ENCODE measurements at places on chromosomes 6 and 20. TPM values are rescaled to one million over a fixed set of nuclear protein-coding genes. Genes with fewer than 3 reads are reported as not detected.

Gene CRISP3
- polyA plus RNA-seq: 0.55 TPM

- DNase-seq: no peak
These were observed 315.4 kb upstream of the CDYL start for GRCh38 chr6:4460586-4461475.

DNA sequence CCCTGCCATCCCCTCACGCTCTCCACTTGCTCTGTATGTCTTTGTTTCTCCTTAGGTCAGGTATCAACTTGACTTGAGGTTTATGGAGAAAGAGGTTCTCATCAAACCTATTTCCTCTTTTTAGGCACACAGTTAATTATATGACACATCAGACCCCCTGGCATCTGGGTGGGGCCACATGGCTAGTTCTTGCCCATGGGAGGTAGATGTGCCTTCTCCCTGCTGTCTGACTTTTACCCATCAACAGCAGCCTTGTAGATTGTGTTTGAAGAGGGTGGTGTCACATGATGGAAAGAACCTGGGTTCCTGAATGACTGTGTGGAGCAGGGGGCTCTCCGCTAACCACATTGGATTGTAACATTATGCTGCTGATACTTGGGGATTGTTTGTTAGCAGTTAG lies 7.2 kb upstream of the UQCC2 start:
- DNase-seq: no peak

DNA sequence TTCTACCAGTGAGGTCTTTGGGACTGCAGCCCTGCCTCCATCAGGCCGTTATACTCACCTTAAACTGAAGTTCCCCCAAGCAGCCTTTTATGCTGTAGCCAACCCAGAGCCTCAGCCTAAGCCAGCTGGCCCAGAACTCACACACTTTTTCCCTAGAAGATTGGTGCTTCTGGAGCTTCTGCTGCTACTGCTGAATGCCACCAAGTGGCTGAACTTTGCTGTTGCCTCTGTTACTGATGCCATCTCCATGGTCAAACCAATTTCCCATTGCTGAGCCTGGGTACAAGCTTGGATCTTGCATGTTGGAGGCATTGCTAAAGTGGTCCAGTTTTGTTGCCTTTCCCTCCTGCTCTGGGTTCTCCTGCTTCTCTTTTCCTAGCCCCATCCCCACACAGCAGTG lies 15.0 kb upstream of the TBX18 start:
- no peak for DNase-seq

DNA sequence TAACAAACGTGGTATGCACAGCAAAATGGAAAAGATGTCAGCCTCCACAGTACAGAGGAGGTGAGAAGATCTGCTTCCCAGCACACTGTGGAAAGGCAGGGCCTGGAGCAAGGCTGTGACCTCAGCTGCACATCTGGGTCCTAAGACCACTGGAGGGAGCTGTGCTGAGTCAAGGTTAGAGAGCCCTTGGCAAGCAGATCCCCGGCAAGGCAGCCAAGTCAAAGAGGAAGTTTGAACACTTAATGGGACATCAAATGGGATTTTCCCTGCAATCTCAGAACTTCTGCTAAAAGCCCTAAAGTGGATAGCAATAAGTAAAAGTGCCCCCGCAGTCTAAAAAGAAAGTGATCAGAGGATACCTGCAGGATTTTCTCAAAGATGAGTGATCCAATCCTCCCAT lies 39.5 kb downstream of the UNC5CL start:
- DNase-seq: no peak

DNA sequence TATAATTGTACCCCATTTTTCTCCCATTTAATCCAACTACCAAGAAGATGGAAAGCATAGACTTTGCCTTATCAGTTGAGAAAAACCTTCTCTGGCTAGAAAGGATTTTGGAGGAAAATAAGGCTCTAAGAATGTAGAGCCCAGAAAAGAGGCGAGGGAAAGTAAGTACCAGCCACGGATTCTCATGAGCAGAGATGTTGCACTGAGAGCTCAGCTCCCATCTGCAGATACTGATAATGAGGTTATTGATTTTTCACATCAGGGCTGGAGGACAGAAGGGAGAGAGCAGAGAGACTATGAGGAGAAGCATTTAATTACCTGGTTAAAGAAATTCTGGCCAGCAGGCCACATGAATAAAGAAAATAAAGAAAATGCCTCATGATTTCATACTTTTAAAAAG lies 104.4 kb upstream of the FAM184A start:
- no peak for DNase-seq

Gene FAM83B
- polyA plus RNA-seq: 9.8 TPM

Gene CDC40
- 33.9 TPM for polyA plus RNA-seq

- DNase-seq: no peak
These were observed 20.4 kb downstream of the VNN1 start for GRCh38 chr6:132693478-132693877.

Gene NTSR1
- 1.2 TPM for polyA plus RNA-seq

GRCh38 chr6:144408161-144408560 lies 123.0 kb downstream of the UTRN start:
- no peak for DNase-seq

Gene RBBP8NL
- 0.87 TPM for polyA plus RNA-seq
